ENCODE measurements at places on chromosomes 7 and 10. TPM values are rescaled to one million over a fixed set of nuclear protein-coding genes. Genes with fewer than 3 reads are reported as not detected.

Gene CALML3
- polyA plus RNA-seq: 0.04 TPM

Gene OLAH
- polyA plus RNA-seq: not detected

Gene OPN1SW
- polyA plus RNA-seq: not detected

Gene NPC1L1
- 0.15 TPM for polyA plus RNA-seq

Gene CYP17A1
- 0.14 TPM for polyA plus RNA-seq

Gene OR2A7
- polyA plus RNA-seq: 0.13 TPM

Gene ZNF488
- polyA plus RNA-seq: not detected

DNA sequence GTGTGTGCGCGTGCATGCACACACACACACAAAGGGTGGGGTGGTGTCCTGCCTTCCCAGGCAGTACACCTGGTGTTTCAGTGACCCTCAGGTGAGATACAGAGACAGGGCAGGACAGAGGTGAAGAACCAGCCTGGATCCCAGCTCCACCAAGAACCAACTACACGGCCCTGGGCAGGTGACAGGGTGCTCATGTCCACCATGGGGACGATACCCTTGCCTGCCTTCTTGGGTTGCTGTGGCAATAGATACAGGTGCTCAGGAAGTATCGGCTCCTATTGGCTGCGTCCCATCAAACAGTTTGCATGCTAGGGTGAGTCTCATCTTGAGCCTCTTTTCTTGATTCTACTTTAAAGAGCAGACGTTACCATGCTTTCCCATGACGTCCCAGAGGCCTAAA lies 33.7 kb upstream of the CXCL12 start:
- DNase-seq: no peak

DNA sequence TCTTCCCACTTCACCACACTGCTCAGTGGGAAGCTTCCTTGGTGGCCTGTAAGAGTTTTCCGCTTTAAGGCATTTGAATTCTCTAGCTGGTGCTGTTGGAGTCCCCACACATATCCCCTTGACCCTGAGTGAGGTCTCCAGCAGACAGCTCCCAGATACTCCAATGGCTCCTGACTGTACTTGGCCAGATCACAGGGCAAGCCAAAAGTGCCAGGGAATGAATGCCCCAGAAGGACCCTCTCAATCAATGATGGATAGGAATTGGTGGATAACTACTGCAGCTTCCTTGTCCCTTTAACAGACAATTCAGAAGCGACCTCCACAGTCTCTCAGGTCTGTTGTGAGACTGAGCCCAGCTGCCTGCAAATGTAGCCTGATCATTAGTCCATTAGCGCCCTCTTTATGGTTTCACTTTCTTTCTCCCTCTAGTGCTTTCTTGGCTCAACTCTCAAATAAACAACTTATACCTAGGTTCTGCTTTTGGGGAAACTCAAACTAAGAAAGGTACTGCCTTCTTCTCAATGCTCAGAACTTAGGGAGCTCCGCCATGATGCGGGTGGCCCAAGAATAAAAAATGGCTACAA lies 283.0 kb downstream of the TCF7L2 start:
- no peak for DNase-seq

DNA sequence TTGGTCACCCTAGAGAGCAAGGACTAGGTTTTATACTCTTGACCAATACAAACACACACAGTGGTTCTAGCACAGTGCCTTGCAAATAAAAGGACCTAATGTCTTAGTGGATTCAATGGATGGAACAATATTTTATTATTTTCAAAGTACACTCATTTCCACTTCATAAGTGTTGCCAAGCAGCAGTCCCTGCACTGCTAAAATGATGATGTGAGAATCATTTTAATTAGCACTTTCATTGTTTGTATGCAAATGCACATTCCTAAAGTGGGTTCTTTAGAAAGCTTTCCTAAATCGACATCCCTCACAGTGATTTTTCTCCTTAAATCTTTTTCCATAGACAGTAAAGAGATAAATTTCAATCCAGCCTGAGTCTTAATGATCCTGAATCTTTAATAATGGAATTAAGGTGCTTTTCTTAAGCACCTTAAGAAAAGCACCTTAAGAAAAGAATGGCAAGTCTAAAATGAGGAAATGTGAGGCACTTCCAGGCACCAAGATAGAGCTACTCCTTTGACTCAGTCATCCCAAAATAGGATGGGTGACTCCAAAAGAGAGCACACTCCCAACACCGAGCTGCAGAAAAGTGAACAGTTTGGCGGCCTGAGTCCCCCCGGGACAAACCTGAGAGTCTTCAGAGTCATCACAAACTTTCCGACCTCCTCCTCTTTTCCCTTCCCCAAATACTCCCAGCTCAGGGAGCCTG lies 84.5 kb downstream of the SORBS1 start:
- DNase-seq: no peak

DNA sequence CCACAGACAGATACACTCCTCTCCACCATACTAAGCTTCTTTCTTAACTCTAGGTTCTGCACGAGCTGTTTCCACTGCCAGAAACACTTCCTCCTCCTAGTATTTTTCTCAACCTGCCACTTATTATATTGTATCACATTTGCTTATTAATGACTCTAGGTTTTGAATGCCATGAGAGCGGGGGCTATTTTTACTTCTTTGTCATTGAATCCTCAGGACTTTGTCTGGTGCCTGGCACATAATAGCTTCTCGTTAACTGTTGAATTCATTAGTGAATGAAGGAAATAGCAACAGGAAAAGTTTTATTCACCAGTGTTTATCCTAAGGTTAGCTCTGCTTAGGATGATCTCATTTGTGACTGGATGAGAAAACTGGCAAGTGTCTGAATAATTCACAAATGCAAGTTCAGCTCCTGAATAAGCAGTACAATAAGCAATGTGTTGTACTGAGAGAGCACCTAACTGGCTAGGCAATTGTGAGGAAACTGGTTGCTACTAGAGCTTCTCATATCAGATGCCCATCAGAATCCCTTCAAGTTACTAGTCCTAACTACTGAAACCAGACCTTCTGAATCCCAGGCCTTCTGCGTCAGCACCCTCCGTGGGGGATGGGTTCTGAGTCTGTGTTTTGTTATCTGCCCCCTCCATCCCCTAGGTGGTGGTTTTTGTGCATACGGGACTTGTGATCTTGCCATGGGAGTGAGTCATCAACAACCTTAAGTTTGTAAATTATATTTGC lies 92.7 kb downstream of the LSMEM1 start:
- DNase-seq: no peak

DNA sequence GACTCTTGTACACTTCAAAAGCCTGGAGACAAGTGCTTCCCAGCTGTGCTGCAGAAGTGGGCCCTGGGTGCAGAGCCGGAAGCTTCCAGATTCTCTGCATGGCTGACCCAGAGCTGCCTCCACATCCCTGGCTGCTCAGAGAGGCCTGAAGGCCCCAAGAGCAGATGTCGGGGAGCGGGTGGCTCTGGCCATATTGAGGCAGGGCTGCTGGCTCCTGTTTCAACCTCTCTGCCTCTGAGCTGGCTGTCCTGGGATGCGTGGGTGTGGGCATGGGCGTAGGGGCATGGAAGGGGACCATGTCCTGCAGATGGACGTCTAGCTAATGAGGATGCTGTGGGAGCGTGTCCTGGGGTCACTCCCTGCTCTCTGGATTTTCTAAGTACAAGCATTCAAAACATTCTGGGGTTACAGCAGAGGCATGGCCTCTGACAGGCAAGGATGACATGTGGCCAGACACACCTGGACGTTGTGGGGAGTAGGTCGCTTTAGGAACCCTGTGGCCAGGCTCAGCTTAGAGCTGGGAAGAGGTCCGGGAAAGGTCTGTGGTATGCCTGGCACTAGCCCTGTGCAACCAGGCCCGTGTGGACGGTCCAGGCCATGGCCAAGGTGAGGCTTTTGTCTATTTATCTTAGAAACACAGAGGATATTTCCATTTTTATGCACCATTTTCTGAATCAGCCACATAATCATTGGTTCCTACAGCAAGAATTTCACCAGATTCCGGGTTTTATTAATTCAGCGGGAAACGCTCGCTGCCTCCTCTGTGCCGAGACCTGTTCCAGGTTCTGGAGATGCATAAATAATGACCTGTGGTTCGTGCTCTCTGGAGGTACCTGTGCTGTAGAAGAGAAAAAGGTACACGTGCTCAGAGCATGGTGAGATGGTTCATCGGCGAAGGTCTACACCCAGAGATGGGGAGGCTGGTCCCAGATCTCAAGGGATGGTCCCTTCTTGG lies 361.1 kb downstream of the GLRX3 start:
- no peak for DNase-seq

DNA sequence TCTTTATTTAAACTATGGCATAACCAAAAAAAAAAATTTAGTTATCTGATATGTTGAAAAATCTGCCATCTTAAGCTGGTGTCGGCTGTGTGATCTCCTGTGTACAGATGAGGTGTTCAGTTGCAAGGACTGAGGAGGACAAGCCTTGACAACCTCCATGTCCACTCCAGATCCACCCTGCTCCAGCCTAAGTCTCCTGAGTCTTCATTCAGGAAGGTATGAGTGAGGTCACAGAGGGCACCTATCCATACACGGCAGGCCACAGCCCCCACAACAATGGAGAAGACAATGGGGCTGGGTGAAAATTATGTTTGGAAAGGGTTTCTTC lies 16.1 kb downstream of the TARP start:
- DNase-seq: no peak

DNA sequence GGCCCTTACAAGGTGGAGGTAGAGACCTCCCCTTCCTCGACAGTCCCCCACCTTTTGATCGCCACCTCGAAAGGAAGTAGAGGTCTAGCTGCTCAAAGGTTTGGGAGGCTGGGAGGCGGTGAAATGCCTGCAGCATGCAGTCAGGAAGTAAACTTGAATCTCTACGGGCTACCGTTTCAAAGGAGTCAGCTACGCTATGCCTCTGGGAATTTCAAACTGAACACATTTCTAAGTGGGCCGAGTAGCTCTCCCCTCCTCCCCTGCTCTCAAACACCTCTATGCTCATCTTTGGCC lies 68.0 kb downstream of the CXCL12 start:
- no peak for DNase-seq

DNA sequence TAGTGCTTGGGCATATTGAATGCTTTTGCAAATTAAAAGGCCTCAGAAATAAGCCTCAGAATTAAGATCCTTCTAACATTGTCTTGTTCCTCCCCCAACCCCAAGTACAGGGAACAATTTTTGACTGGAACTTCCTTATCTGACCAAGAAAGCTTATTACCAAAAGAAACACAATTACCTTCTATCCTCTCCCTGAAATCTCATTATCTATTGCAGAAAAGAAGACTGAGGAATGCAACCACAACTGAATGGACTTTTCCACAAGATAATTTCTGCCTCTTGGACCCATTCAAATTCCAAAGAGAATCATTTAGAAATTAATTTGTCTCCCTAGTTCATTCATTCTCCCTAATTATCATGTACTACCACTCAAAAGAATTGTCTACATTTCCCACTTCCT lies 36.8 kb upstream of the SPAM1 start:
- no peak for DNase-seq

- DNase-seq: no peak
Measured at GRCh38 chr10:35453855-35454532, 117.7 kb downstream of the CCNY start.

- no peak for DNase-seq
Measured at GRCh38 chr10:69807122-69807521, 5.4 kb downstream of the COL13A1 start.

DNA sequence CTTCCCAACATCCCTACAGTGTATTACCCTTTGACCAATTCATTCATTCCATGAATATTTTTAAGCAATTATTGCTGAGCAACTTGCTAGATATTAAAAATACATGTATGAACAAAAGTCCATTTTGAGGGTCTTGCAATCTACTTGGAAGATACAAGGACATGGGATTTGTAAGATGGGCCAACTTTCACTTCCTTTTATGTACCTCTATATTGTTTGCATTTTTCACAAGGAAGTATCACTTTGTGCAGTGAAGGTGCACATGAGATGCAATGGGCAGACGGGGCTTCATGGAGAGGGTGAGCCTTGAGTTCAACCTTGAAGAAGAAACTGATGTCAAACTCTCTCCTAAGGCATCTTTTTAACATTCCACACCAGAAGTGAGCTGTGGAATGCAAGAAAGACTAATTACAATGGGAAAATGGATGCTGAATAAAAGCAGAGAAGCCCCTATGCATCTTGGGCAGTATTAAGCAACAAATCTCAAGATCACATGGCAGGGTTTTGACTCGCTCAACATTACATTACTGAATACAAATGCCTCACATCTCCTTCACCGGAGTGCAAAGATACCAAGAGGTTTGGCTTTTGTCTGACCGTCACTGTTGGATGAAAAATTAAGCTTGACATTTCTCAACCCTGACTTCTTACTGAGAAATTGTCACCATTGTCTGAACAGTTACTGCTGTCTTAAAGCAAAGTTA lies 341.5 kb downstream of the ELMO1 start:
- no peak for DNase-seq

GRCh38 chr7:27031289-27032172 lies 64.3 kb downstream of the HOXA1 start:
- DNase-seq: peak; percentile 8

DNA sequence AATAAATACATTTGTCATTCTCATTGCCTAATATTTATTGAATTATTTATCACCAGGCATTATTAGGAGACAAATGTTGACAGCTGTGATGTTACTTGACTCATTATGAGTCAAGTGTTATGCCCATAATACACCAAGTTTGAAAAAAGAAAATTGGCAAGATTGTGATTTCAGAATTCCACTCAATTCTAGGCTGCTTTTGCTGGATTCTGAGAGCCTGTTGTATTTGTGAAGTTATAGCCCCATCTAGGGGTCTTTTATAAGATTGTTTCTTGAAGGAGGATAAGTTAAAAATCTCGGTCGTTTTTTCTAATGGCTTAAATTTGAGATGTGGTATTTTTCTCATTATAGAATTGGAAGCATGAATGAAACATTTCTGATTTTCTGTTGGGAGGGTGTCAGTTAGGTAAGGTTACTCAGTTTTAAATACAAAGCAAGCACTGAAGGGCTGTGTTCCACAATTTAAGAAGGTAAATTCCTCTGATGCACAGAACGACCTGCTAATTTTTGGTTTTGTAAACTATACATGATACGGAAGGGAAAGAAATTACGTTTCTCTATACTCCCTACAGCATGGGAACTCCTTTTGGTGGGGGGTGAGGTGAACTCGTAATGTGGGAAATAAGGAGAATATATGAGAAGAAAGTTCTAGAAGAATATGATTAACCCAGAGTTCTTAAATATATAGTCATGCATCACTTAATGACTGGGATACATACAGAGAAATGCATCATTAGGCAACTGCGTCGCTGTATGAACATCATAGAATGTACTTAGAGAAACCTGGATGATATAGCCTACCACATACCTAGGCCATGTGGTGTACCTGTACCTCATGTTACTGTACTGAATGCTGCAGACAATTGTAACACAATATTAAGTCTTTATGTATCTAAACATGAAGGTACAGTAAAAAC lies 2.6 kb downstream of the STK31 start:
- DNase-seq: no peak

- no peak for DNase-seq
Measured at GRCh38 chr10:57165671-57166070, 804.6 kb upstream of the ZWINT start.

DNA sequence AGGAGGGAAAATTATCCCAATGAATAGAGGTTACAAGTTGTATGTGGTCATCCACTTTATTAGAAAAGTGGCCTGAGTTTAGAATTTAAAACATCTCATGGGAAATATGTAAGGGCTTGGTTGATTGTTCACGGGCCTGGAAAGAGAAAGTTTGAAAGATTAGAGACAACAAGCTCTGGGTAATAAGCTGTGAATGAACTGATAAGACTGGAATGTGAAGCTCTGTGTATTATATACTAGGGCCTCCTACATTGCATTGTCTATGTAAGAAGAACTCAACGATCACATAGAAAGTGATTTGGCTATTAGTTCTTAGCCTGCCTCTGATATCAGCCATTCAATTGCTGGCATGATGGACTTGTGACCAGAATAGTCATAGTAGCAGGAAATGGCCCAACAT lies 199.2 kb upstream of the MAGI2 start:
- DNase-seq: no peak

- DNase-seq: no peak
Measured at GRCh38 chr10:113869789-113870188, 15.3 kb downstream of the NHLRC2 start.

GRCh38 chr7:12031186-12031585 lies 179.9 kb upstream of the TMEM106B start:
- no peak for DNase-seq

All from heart right ventricle (tissue), 16 donors.